Immature natural killer cell (primary cell): ENCODE measurements at places on chromosomes 16 and 17.

DNA sequence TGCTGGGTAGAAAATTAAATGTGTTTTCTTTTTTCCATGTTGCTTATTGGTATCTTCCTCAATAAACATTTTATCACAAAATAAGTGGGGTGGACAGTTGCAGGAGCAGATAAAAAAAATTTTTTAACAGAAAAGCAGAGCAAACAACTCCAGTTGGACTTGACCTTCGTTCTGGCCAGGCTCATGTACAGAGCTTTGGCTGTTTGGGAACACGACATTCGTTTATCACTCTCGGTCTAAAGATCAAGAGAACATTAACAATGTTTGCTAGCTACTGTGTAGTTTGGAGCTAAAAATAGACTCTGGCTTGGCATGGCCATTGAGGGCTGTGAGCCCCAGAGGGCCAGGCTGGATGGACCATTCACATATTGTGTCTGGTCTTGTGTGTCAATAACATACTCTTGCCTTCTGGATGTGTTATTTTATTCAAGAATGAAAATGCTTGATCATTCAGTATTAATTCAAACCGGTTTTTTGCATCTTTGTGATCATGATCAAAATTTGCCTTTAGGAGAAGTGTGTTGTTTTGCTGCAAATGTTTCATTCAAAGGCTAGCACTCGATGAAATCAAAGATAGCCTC lies 56.6 kb downstream of the TMEM186 start:
- DNase-seq = no peak

DNA sequence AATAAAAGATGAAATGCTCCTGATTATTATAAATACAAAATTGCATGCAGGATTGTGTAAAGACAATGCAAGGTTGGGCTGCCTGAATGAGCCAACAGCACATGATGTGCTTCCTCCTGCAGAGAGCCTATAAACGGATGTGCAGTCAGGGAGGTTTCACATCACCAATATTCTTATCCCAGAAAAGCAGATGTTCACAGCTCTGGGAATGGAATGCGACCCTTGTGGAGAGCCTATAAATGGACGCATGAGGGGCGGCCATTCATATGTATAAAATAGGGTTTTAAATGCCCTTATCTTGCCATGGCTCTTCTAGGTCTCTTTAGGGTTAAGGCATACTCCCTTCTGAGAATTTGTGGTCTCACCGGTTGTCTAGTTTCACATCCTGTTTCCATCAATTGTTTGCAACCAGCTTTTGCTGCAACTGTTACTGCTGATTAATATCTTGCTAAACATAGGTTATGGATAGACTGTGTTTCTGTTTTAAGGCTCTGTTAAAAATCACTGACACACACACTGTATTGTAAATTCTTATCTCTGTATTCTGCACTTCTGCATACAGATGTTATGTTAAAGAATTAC lies 31.9 kb downstream of the SLFN11 start:
- peak; percentile 57 for DNase-seq

- no peak for DNase-seq
Measured at GRCh38 chr17:6327007-6327406, 107.9 kb downstream of the AIPL1 start.

DNA sequence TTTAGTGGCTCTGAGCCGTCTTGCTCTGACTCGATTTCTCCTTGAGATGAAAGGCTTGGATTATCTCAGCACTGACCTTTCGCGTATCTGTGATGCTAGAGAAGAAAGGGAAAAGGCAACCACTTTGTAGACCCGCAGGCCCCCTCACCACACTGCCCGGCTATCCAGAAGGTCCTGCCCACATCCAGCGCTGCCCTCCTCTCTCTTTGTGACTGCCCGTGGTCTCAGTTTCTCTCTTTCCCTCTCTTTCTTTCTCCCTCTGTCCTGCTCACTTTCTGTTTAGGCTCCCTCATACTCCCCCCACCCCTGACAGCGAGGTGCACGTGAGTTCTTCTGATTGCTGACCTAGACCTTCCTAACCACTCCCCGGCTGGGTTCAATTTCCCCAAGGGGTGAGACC lies 12.8 kb upstream of the TBX21 start:
- no peak for DNase-seq

DNA sequence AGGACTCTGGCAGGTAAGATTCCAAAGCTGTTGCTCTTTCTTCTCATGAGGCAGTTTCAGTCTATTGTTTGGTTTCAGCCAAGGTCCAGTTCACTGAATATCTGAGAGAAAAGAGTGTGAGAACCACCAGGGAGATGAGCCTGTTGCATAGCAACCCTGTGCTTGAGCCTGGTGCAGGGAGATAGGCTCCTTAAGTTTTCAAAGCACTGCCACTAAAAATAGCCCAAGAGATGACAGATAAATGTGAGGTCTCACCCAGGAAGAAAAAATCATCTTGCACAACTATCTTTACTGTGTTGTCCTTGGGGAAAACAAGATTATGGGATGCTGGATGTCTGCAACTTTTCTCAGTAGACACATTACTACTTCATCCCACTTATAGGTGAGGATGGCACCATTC lies 26.2 kb upstream of the NUDT7 start:
- no peak for DNase-seq

DNA sequence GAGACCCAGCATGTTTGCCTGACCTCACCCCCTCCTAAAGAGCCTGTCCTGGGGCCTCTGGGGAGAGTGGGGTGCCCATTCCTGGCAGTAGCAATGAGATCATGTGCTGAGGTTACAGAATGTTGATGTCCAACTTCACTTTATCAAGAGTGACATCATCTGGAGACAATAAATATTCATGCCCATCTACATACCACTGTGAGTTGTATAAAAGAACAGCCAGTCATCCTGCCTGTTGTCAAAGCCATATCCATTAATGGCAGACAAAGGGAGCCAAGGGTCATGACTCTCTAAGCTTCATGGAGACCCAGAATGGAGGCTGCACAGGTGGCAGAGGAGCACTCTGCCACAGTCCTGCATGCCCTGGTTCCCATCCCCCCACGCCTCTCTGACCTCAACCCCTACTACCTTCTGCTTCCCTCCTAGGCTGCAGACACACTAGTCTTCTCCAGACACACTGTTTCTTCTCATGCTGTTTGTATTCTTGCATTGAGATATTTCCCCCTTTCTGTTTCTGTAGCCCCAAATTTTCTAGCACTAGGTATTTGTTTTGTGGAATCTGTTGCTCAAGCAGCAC lies 27.1 kb downstream of the SHISA6 start:
- no peak for DNase-seq

DNA sequence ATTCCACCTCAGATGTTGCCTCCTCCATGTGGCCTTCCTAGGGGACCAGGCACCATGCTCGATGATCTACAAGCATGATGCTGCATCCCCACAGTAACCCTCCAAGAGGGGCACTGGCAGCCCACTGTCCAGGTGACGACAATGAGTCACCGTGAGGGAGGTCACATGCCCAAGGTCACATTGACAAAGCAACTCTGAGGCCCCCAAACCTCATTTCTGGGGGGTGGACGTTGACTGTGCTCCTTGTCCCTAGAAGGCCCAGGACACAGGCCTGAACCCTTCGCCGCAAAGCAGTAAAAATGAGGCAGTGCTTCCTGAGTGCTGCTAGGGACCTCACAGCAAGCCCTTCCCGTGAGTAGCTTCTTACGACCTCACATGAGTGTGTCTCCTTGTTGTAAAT lies 136.5 kb downstream of the C16orf78 start:
- DNase-seq = no peak

DNA sequence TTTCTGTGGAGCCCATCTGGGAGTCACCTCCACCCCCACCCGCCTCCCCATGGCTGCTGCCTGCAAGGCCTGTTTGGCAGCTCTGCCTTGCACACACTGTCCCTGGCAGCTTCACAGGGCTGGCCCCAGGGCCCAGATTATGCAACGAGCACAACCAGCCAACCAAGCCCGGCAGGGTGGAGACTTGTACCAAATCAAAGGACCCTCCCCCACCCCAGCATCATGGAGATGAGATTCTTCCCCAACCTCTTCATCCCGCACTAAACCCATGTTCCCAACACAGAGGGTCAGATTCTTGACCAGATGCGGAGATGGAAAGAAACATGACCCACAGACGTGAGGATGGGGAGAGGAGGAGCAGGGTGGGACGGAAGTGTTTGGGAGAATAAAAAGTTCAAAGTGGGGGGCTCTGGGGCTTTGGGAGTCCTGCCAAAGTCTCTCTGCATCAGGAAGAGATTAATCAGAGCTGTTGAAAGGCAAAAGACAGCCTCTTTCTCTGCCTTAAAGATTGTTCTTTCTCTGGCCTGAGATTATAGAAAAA lies 3.8 kb downstream of the SMARCD2 start:
- DNase-seq = no peak

GRCh38 chr17:5819396-5819795 lies 235.1 kb upstream of the NLRP1 start:
- no peak for DNase-seq

DNA sequence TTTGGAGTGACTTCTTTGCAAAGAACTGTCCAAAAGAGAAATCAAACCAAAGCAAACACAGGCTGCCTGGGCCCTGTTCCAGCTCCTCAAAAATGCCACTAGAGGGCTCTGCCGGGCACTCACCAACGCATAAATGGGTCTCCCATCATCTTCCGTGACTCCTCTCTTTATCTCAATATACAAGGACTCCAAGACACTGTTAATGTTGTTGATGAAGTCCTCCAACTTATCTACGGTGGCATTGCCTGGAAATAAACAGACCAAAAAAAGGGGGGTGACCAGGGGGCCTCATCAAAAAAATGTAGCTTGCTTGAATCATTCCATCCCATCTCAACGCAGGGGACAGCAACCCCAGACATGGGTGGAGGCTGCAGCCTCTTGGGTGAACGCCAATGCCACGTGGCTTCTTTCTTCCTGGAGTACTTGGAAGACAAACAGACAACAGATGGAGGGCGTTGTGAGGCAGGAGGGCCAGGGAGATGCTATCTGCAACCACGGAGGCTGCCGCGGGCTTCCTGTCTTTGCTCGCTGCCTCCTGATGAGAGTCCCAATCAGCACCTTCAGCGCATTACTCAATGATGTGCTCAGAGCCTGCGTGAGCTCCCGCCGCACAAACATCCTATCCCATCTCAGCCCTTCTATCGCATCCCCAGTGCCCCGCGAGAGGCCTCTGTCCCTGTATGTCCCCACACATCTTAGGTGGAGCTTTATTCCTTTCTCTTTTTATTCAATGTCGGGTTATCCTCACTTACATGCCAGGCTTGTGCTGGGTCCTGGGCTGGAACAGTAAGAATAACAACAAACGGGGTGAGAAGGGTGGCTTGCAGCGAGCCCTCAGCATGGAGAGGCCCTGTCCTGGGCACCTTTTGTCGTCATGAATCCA lies 32.0 kb downstream of the KDM8 start:
- DNase-seq = peak; percentile 88

- no peak for DNase-seq
Measured at GRCh38 chr16:82899731-82900450, 273.1 kb downstream of the CDH13 start.

DNA sequence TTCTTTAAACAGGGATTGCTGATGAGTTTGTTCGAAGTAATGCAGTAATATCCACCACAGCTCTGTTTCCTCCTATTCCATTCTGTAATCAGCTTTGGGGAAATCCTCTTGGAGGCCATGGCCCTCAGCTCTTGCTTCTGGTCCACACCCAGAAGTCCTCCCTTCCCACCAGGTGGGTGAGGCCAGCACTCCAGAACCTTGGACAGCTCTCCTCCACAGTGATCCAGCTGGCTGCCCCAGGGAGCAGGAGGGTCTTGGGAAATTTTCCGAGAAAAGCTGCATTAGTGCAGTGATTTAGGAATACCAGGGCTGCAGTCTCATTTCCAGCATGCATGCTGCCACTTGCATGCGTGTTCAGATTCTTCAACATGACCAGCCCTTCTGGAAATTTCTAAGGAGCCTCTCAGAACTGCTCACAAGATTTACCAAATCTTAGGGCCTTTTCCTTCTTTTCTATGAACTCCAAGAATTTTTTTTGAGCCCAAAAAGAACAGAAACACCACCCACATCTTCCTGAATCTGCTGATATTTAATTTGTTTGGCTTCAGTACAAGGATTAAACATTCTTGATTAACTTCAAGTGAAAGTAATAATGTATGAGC lies 4.2 kb downstream of the SMPD3 start:
- no peak for DNase-seq

GRCh38 chr17:21119247-21119918 lies 7.4 kb upstream of the DHRS7B start:
- peak; percentile 62 for DNase-seq

DNA sequence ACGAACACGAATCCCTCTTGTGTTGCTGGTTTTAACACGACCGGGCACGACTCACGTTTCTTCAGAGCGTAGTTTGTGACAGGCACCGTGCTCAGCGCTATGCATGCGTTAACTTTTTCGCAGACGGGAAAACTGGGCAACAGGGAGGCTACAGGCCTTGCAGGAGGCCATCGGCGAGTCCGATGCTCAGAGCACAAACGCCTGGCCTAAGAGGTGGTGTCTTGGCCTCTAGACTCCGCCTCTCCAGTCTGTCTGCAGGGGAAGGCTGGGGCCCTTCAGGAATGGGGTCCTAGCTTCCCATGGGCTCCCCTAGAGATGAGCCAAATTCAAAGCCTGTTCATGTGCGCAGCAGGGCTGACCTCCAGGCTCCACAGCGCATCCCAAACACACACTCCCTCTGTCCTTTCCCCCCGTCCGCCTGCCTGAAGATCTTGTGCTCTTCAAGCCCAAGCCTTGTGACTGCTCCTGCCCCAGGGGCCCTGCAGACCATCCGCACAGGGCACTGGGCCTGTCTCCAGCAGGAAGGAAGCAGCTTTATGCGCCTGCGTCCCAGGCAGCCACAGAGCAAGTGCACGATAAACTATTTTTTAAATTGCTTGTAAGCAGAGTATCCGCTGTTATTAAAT lies 3.1 kb downstream of the CLCN7 start:
- no peak for DNase-seq

GRCh38 chr16:81493755-81494433 lies 49.3 kb downstream of the CMIP start:
- no peak for DNase-seq

DNA sequence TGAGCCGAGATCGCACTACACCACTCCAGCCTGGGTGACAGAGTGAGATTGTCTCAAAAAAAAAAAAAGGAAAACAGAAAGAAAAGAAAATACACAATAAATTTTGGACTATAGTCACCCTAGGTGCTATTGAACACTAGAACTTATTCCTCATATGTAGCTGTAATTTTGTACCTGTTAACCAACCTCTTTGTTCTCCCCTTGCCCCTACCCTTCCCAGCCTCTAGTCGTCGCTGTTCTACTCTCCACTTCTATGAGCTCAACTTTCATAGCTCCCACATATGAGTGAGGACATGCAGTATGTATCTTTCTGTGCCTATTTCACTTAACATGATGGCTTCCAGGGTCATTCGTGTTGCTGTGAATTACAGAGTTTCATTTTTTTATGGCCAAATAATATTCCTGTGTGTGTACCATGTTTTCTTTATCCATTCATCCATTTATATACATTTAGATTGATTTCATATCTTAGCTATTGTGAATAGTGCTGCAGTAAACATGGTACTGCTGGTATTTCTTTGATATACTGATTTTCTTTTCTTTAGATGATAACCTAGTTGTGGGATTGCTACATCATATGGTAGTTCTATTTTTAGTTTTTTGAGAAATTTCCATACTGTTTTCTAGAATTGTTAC lies 28.3 kb downstream of the VPS35L start:
- DNase-seq = no peak

GRCh38 chr17:50893183-50893993 lies 27.2 kb upstream of the TOB1 start:
- DNase-seq = no peak
